ENCODE measurements at places on chromosomes 6 and 20. TPM values are rescaled to one million over a fixed set of nuclear protein-coding genes. Genes with fewer than 3 reads are reported as not detected.

DNA sequence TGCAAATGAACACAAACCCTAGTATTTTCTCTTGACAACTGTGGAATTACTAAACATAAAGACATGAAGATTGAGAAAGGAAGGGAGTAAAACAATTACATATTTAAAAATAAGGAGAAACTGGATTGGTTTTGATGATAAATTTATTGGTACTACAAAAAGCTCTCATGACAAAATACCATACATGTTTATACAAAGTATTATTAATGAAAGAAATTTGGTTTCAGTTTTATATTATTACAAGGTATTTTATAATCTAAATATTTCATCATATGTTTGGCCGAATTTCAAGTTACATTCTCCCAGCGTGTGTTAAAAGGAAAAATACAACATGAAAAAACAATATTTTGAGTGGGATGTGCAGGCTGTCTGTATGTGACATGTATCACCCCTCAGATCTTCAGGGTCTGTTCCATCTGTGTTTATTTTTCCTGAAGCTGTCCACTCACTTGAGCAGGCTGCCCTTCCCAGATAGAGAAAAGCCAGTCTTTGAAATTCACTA, 568.4 kb downstream of the NKAIN2 start:
- ATAC-seq: no peak

DNA sequence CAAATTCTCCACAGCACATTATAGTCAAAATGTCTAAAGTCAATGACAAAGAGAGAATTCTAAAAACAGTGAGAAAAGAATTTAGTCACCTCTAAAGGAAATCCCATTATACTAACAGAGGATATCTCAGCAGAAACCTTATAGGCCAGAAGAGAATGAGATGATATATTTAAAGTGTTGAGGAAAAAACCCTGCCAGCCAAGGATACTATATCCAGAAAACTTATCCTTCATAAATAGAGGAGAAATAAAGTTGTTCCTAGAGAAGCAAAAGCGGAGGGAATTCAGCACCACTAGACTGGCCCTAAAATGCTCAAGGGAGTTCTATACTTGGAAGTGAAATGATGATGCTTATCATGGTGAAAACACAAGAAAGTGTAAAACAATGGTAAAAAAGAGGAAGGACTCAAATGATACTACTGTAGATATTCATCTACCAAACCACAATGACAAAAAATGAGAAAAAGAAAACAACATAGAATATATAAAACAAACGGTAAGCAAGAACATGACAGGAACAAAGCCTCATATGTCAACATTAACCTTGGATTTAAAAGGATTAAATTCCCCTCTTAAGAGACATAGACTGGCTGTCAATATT, 16.7 kb downstream of the GPRC6A start:
- no peak for ATAC-seq

DNA sequence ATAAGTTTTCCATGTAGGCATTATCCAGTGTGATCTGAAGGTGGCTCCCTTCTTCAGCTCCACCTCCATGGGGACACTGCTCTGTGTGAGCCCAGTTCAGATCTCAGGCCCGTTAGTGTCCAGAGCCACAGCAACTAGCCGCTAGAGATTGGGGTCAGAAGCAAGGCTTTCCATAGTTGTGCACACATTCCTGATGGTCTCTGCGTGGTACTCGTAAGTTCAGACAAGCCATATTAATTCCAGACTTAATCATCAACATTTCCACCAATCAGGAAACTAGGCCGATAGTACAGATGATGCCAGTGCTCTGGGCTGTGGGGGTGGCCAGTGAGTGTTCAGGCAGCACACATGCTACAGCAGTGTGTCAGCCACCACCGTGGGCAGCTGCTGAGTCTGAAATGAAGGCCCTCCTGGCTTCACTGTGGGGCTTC, 17.5 kb upstream of the SYNCRIP start:
- no peak for ATAC-seq

The OPRM1 gene
- total RNA-seq: not detected

The SEL1L2 gene
- total RNA-seq: not detected

The SLC22A16 gene
- total RNA-seq: 1.8 TPM

The UBE2J1 gene
- 32.7 TPM for total RNA-seq

All from gastroesophageal sphincter (tissue), 4 donors.